Common myeloid progenitor, CD34-positive (primary cell): ENCODE measurements at places on chromosomes 12 and 14.

DNA sequence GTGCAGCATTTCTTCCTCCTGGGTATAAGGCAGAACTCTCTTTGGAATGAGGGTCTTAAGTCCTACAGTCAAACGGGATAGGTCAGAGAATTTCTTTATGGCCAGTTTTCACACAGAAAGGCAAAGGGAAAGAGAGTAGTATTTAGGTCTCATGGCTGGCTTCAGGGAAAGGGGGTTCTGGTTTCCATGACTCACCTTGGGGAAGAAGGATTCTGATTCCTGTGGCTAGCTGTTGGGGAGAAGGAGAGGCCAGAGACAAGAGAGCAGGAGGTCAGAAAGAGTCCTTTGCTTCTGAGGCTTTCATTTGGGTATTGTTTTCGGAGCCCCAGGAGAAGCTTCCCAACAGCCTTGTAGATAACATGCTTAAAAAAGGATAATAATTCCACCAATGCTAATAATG, 332.5 kb downstream of the NPAS3 start:
- no peak for DNase-seq

DNA sequence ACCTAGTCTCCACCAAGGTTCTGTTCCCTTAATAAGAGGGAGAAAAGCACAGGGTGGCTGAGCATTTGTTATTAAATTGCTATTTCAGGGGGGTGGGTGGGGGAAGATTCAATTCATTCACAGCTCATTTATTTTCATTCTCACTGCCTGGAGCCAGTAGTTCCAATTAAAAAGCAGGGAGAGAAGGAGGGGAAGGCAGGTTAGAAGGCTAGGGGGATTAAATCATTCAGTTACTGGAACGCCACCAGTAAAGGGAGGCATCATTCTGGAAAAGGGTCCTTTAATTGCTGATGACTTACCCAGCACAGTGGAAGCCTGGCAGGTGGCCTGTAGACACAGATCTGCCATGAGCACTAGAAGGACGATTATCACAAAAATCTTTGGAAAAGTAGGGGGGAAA, 47.4 kb downstream of the NIN start:
- no peak for DNase-seq

GRCh38 chr12:47080725-47081502, 1.2 kb upstream of the AMIGO2 start:
- DNase-seq: peak; percentile 63

DNA sequence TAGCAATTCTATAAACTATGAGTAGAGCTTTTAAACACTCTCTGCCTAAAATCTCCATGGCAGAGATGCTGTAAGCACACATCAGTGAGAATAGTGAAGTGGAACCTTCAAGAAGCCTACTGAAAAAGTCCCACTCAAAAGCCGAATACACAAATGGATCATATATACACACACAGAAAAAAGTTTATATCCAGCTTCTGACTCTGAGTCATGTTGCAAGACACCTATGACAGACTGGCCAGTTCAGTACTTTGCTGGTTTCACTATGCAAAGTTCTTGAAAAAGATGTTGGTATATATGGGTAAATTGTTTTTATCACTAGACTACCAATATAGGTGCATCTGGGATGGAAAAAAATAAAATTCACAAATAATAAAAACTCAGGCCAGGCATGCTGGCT, 126.1 kb downstream of the KCNK10 start:
- DNase-seq: no peak

DNA sequence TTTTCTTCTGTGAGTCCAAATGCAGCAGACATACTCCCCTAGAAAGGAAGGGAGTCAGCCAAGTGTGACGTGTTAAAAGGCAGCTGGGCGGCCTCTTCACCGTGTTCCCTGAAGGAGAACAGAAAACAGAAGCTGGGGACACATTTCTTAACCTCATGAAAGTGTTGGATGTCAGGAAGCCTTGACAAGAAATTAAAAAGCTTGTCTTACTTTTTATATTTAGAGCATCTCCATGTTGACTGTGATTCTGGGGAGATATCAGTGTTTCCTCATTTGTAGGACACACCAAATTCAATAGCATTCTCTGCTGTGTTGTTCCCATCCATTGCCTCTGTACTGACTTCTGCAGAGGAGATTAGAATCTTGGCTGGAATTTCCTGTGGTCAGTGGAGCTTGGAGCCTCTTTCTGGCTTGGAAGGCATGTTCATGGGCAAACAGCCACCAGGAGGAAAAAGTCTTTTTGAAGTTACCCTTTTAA, 93.7 kb downstream of the RMST start:
- no peak for DNase-seq

DNA sequence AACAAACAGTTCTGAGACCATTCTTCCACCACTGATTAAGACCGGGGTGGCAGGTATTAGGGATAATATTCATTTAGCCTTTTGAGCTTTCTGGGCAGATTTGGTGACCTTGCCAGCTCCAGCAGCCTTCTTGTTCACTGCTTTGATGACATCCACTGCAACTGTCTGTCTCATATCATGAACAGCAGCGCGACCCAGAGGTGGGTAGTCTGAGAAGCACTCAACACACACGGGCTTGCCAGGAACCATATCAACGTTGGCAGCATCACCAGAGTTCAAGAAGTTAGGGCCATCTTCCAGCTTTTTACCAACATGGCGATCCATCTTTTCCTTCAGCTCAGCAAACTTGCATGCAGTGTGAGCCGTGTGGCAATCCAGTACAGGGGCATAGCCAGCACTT, 16.9 kb downstream of the AEBP2 start:
- no peak for DNase-seq

- DNase-seq: no peak
Observed at GRCh38 chr12:12922978-12923377, 29.0 kb downstream of the GPRC5D start.

DNA sequence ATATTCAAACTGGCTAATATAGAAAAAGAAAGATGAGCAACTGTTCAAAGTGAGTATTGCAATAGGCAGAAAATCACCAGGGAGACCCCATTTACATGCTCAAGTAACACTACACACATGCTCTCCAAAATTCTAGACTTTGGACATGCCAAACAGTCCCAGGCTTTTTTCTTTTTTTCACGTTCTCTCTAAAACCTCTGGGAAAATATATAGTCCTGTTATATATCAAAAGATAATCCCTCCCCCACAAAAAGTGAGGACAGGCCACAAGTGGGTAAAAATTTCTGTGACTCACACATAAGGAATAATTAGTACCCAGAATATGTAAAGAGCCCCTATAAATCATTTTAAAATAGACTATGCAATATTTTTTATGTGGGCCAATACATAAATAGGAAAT, 55.2 kb downstream of the EFCAB11 start:
- DNase-seq: no peak

- DNase-seq: no peak
Observed at GRCh38 chr12:25712169-25712568, 159.1 kb upstream of the LMNTD1 start.

- DNase-seq: peak; percentile 66
Observed at GRCh38 chr14:81401420-81402122, 1.4 kb upstream of the STON2 start.

DNA sequence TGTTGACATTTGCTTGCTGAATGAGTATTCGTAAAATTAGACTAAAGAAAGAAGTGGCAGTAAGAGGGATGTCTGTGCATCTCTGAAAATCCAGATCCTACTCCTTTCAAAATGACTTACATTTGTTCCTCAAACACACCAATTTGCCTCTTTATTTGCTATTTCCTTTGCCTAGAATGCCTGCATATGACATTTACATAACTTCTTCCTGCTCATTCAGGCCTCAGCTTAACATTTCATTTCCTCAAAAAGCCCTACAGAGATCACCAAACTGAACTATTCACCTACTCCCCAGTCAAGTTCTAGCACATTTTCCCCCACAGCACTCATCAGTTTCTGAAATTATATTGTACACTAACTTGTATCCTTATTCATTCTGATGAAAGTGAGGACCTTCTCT, 907.2 kb downstream of the LRFN5 start:
- DNase-seq: no peak

DNA sequence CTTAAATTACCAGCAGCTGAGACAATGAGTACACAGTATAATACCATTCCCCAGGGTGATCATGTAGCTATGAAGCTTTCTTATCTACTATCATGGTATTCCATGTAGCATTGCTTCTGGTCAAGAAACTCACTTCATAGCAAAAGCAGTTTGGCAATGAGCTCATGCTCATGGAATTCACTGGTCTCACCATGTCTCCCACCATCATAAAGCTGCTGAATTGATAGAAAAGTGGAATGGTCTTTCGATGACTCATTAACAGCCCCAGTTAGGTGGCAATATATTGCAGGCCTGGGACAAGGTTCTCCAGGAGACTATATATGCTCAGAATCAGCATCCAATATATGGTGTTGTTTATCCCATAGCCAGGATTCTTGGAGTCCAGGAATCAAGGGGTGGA, 553.7 kb downstream of the FOXG1 start:
- DNase-seq: no peak
